DMS53 (cell line): ENCODE measurements at places on chromosomes 11 and 22.

GRCh38 chr11:66418168-66418985 lies 2.5 kb upstream of the NPAS4 start:
- DNase-seq = peak; percentile 92

- peak; percentile 99 for DNase-seq
Measured at GRCh38 chr11:82988936-82989627, 82.6 kb downstream of the RAB30 start.

DNA sequence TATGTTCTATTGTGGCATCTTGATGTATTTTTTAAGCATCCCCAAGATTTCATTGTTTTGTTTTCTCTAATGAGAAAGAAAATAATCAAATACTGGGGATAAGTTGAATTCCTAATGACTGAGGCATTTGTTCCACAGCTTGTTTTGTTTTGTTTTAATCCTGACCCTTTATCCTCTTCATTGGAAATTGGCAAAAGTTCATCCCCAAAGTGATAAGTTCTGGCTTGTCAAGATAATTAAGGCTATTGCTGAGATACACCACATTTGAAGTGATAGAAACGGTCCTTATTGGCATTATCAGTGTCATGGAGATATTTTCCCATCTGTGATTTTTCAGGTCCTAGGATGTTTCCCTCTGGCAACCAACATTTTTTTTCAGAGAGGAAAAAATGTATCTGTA lies 65.0 kb downstream of the SLC36A4 start:
- no peak for DNase-seq

DNA sequence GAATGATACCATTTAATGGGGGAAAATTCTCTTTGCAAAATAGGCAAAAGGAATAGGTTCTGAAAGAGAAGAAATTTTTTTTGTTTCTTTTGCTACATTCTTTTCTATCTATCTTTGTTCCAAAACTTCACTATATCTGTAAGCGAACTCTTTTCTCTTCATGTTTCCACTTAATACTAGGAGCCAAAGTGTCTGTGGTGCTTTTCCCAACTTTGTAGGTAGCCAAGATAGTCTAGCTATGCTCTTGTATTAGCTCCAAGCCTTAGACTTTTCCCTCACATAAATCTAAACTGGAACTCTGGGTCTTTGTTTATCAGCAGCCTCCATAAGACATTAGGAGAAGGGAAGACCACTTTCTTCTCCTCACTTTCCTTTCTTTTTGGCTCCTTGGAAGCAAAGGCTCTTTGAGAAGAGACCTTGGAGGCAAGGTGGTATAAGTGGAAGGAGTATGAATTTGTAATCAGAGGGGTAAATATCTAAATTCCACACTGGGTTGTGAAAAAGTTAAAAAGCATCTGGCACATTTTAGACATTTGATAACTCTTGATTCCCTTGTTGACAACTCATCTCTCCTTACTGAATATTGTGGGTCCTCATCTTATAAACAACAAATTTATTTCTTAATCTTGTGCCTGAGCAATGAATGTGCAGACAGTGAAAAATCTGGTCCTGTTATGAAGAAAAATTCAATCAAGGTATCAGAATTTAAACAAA lies 130.0 kb downstream of the EHF start:
- no peak for DNase-seq

DNA sequence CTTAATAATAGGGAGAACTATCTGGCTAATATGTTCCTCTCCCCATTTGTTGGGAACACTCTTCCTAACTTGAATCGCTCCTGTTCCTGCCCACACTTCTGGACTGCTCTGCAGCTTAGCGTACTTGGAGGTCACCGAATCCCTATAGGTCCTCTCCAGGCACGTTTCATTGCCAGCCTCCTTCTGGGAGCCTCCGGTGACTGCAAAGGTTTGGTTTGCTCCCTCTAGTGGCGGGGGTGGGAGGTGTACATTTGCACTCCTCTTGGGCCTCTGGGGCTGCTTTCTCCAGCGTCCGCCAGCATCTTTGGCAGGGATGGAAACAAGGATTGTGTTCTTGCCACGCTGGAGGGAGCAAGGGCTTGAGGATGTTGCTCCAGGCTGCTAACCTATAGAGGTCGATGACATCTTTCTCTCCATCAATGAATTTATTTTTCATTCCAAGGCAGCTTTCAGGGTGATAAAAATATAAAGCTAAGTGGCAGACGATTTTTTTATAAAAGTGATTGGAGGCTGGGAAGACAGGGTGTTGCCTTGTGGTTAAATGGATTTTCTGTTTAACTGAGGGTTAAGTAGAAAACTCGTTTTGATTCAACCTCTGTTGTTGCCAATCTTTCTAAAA lies 48.7 kb downstream of the TSPAN18 start:
- peak; percentile 79 for DNase-seq

DNA sequence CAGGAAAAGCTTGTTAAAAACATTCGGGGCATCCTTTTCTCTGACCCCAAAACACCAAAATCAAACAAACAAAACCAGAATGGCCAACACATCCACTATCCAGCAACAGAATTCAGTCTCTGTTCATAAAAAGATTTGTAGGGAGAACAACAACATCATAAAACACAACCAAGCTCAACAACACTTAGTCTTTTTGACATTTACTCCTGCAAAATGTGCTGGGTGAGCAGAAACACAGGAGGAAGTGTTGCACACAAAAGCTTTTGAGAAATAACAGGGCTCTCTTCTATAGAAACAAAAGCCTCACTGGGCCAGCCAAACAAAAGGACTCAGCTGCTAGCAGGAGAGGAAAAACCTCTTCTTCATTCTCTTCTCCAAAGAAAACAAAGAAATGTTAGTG lies 736.0 kb upstream of the CCDC90B start:
- peak; percentile 24 for DNase-seq

DNA sequence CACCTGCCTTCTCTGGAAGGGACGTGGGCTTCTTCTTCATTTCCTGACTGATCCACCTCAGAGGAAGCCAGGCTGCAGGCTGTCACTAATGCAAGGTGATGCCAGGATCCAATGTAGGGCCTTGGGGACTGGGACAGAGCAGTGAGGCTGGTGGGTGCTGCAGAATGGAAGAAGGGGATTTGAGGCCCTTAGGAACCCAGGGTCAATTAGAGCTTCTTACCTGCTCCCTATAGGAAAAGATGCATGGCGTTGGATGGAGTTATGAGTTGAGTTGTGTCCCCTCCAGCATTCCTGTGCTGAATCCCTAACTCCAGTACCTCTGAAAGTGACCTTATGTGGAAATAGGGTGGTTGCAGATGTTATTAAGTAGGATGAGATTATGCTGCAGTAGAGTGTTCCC lies 190.4 kb downstream of the MIAT start:
- DNase-seq = no peak

DNA sequence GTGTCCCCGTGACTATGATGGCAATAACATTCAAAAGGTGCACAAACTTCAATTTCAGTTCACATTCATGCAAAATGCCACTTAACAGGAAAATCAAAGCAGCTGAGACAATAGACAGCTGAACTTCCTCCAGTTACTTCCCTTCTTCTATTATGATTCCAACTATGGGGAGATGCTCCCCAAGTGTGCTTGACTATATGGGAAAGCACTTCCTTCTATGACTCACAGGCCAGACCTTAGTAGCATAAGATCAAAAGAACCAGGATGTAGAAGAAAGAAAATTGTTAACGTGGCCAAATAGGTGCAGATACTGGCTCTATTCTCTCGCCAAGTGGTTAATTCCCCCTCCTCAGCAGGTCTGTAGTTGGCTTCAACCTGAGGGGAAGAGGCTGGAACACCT lies 7.8 kb upstream of the FAT3 start:
- DNase-seq = peak; percentile 69

DNA sequence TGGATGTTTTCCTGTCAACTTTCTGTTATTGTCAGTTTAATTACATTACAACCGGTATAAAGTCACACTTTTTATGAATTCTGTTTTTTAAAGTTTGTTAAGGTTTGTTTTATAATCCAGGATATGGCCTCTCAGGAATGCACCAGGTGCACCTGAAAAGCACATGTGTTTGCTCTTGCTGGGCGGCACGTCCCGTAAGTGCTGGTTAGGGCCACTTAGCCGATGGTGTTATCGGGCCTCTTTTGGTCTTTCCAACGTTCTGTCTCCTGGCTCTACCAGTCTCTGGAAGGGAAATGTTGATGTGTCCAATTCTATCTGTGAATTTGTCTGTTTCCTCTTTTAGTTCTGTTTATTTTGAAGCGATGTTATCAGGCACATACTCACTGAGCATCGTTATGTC lies 695.7 kb downstream of the BRD1 start:
- no peak for DNase-seq

DNA sequence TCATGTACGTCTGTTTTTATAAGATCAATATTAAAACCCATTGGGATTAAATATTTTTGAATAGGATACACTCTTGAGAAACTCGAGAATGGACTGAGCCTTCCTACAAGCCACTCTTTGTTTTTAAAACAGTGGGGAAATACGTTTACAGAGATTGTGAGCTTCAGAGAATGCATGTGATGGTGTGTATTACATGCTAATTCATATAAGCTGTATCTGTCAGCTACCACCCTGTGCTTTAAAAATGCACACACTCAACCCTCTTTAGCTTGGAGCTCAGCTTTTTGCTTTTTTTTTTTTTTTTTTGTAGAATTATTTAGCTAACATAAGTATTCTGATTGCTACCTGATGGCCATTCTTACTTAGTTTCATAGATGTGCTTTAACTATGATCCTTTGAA lies 46.3 kb upstream of the ASPHD2 start:
- no peak for DNase-seq

DNA sequence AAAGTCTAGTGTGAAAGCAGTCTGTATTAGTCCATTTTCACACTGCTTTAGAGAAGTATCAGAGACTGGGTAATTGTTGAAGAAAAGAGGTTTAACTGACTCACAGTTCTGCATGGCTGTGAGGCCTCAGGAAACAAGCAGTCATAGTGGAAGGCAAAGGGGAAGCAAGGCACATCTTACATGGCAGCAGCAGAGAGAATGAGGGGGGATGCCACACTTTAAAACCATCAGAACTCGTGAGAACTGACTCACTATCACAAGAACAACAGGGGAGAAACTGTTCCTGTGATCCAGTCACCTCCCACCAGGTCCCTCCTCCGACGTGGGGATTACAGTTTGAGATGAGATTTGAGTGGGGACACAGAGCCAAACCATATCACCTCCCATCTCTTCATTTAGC lies 13.8 kb upstream of the TUBA8 start:
- no peak for DNase-seq
